ENCODE measurements at places on chromosomes 3 and 15.

DNA sequence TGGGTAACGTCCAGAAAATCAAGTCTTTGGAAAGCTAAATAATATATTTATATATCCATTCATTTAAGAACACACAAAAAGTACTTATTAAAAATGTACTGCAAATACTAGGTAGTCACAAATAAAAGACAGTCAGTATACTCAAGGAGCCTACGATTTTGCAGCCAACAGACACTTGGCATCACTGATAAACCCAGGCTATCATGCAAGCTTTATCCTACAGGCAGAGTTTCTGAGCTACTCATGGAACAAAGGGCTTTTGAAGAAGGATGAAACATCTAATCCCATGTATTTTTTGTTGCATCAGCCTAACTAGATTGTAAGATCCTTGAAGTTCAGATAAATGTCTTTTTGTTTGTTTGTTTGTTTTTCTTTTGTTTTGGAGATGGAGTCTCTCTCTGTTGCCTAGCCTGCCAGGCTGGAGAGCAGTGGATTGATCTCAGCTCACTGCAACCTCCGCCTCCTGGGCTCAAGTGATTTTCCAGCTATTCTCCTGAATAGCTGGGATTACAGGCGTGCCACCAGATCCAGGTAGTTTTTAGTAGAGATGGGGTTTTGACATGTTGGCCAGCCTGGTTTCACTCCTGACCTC, 319.4 kb upstream of the MDFIC2 start:
- no peak for DNase-seq

DNA sequence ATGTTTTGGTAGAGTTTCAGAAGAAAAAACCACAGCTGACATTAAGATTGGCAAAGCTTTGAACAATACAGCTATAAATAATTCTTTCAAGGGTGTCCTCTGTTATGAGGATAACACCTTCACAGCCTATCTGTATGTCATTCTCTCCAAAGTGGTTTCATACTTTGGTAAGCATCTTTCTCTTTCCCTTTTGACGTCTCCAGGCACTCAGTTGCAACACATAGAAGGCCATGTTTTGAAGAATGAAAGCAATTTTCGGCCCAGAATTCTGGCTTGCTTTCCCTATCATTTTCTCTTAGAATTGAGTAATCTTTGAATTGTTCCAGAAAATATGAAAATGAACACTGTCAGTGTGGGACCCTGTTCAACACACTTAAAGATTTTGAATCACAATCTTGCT, 200.0 kb upstream of the CBLB start:
- DNase-seq: no peak

GRCh38 chr3:169295126-169295525, 368.4 kb downstream of the MECOM start:
- DNase-seq: peak; percentile 29

GRCh38 chr3:184802150-184802549, 9.8 kb upstream of the VPS8 start:
- DNase-seq: no peak

- DNase-seq: peak; percentile 26
Measured at GRCh38 chr3:127217596-127218453, 24.9 kb downstream of the PRR23E start.

DNA sequence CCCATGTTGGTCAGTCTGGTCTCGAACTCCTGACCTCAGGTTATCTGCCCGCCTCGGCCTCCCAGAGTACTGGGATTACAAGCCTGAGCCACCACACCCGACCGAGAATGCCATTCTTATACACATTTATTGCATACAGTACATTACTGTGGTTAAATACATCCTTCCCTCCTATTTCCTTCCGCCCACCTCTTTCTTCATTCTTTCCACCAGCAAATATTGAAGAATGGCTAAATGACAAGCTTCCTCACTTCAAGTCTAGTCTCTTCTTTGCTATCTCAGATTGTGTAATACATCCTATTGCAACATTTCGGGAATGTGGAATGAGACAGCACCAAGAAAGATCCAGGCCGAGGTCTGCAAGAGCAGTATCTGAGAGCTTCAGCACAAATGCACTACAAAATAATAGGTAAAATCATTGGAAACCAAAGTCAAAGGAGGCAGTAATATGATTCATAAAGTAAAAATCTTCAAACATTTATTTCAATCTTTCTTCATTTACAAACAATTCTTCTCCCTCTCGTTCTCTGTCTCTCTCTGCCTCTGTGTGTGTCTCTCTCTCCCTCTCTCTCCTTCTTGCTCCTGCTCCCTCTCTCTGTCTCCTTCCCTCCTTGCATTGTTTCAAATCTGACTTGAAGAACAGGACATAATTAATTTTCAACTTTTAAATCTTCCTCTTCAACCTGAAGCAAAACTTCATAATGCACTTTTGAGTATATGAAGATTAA, 94.7 kb upstream of the TGFBR2 start:
- peak; percentile 99 for DNase-seq

DNA sequence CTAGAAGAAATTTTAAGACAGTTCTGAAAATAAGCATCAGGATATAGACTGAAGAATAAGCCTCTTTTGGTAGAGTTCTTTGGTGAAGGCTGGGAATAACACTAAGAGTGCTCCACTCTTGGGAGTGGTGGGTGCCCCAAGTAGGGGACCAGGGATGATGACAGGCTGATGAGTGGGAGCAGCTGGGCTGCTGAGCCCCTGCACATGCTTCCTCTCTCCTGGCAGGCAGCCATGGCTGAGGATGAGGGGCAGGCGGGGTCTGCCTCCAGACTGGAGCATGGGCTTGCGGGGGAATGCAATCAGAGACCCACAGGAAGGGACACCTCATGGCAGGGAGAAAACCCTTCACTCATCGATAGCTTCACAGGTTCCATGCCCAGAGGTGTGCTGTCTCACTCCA, 72.6 kb upstream of the RORA start:
- no peak for DNase-seq

GRCh38 chr3:55718074-55718473, 231.0 kb upstream of the WNT5A start:
- no peak for DNase-seq

- DNase-seq: no peak
Measured at GRCh38 chr15:40066589-40066988, 27.6 kb upstream of the SRP14 start.

DNA sequence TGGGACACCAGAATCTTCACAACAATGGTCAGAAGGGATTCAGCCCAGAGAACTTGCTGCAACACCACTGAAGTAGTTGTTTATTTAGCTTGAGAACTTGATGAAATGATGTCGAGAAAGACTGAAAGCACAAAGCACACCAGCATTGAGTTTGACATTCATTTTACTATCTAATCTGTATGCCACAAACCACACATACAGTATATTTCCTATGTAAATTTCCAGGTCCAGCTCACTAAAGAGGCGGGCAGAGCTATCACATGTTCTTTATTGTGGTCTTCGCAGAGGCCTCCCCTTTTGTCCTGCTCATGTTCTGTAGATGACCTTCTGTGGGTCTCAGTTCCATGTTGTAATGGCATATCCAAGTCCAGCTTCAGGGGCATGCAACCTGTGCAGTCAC, 10.4 kb upstream of the FMN1 start:
- no peak for DNase-seq

GRCh38 chr3:193909387-193909786, 226.6 kb upstream of the HES1 start:
- no peak for DNase-seq

- no peak for DNase-seq
Measured at GRCh38 chr3:197237897-197238296, 60.5 kb downstream of the DLG1 start.

GRCh38 chr3:16461463-16462245, 51.8 kb downstream of the RFTN1 start:
- DNase-seq: no peak

DNA sequence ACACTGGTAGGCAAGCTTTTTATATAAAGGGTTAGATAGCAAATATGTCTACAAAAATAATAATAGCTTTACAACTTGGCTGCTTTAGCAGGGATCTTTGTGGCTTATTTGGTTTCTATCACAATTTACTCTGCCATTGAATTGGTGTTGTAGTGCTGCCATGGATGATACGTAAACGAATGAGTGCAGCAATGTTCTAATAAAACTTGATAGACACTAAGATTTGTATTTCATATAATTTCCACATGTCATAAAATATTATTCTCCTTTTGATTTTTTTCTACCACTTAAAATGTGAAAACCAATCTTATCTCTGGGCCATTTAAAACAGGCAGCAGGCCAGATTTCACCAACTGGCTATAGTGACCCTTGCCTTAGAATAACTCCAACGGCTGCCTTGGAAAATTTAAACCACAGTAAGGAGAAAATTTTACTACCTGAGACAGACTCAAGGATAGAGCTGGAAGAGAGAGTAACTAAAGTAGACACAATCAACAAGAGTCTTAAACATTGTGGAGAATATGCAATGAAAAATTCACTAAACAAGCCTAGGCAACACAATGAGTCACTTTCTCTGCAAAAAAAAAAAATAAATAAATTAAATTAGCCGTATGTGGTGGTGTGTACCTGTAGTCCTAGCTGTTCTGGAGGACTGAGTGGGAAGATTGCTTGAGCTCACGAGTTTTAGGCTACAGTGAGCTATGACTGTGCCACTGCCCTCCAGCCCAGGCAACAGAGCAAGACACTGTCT, 8.1 kb downstream of the NPHP3 start:
- DNase-seq: peak; percentile 51

DNA sequence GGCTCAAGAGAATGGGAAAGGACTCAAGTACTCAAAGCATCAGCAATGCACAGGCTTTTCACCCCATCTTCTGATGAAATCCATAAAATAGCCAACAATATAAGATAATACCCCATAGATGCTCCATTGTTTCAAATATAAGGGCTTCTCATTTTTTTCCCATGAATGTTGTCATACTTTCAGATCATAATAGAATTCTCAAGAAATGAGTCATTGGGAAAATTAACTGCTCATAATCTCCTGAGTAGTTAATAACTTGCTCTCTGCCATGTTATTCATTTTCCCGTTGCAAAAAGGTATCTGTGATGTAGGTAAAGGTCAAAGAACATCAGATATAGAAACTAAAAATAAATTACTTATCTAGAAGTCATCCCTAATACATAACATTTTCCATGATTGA, 121.9 kb downstream of the NSUN3 start:
- peak; percentile 69 for DNase-seq

- DNase-seq: peak; percentile 80
Measured at GRCh38 chr3:184145111-184145524, 10.0 kb downstream of the EIF2B5 start.

GRCh38 chr15:53586799-53587198, 172.7 kb downstream of the WDR72 start:
- peak; percentile 49 for DNase-seq

DNA sequence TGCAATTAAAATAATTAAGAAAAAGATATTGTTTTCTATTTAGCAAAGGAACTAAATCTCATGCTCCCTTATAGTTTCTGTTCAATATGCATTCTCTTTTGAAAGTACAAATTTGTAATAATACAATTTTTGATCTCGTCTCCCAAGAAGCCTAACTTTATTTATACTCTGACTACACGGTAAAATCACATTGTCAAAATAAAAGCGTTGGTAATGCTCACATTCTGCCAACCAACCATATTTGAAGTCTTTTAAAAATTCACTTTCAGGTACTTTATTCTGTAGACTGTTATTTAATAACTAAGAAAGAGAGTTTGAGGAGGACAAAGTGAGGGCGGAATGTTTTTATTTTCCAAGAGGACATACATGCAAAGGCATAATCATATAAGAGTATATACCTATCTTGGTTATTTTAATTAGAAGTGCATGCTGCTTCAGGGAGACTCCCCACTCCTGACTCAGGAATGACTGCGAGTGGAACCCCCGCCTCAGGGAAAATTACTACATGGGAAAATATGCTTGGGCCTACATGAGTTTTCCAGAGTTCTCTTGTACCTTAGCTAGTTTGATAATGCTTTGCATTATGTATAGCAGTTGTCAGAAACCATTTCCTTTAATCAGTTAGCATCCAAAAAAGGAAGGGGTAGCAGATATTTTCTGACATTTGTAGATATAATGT, 19.3 kb downstream of the MBNL1 start:
- DNase-seq: peak; percentile 77

DNA sequence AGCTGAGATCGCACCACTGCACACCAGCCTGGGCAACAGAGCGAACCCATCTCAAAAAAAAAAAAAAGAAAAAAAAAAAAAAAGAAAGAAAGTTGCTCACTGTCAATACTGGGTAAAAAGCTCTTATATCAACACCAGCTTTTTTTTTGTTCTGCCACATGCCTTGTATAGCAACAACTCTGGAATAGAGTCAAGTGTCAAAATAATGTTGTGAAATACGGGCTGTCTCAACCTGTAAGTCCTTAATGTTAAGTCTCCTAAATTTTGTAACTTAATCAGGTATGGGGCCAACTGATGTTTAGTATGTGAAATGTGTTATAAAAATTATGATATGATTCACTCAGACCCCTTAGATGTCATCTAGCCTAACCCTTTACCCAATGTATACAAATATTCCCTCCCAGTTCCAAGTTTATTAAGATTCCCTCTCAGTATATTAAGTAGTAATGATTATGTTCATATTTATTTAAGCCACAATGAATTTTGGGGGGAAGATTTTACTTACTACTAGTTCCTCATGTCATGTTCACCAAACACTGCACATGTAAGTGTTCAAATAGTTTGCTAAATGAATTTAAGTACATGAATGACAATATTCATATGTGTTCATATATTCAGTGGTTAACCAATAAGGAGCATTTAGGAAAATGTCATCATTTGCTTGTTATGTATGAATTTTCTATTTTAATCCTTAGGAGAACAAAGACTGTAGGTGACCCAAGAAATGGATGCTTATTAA, 52.2 kb downstream of the GPR160 start:
- DNase-seq: no peak

- DNase-seq: peak; percentile 68
Measured at GRCh38 chr3:12947504-12948369, 106.4 kb upstream of the RPL32 start.

DNA sequence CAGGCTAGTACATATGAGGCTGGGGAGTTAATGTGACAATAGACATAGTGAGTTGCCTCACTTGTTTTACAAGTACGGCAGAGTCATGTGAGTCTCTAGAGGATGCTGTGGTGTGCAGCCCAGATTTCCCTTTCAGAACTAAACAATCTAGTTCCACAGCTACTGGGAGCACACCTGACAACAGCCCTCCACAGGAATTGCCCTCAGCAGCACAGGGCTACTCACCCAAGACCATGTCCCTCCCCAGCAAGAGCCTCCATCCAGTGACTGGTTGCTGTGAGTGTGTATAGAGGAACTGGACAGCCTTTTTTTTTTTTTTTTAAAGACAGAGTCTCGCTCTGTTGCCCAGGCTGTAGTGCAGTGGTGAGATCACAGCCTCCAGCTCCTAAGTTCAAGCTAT, 40.2 kb upstream of the UBE2E2 start:
- DNase-seq: peak; percentile 31

GRCh38 chr3:107068980-107069379, 308.3 kb upstream of the CCDC54 start:
- peak; percentile 83 for DNase-seq

- DNase-seq: peak; percentile 47
Measured at GRCh38 chr3:148214705-148215104, 483.0 kb upstream of the AGTR1 start.

GRCh38 chr15:90644952-90645725, 72.0 kb upstream of the BLM start:
- DNase-seq: no peak

GRCh38 chr3:15974647-15975046, 176.9 kb upstream of the ANKRD28 start:
- DNase-seq: no peak
